ENCODE measurements at places on chromosomes 6 and 20.

GRCh38 chr6:15473741-15474161, 189.1 kb downstream of the DTNBP1 start:
- DNase-seq, result peak; percentile 78

- no peak for DNase-seq
Measured at GRCh38 chr6:112139052-112139451, 51.7 kb downstream of the FAM229B start.

- DNase-seq, result no peak
Measured at GRCh38 chr20:62208061-62208794, 11.8 kb downstream of the HRH3 start.

DNA sequence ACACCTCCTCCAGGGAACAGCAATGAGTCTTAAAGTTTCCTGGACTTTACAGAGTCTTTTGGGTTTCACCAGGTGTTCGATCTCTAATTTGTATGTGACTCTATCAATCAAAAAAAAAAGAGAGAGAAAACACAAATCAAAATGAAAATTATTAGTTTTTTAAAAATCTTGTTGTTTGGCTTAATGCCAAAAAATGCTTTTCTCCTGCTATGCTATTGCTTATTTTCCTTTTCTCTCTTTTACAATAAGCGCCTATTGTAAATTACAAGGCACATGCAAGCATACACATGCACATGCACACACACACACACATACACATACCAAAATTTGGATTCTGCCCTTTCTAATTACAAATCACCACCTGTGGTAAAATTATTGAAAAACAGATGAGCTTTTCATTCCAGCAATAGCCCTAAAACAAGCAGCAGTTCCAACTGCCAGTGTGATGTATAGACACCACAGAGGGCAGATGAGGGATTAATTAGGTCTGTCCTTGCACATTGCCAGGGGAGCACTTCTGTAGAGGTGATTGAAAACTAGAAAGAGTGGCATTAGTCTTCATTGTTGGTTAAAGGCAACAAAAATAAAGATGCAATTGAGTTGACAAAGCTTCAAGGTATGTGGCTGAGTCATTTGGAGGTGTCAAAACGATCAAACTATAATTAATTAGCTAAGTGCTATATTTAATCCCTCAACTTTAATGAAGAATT, 631.7 kb downstream of the TFAP2B start:
- DNase-seq, result no peak

- DNase-seq, result peak; percentile 51
Measured at GRCh38 chr6:52610745-52611355, 34.0 kb upstream of the TRAM2 start.

GRCh38 chr6:140316966-140317365, 942.5 kb upstream of the CITED2 start:
- DNase-seq, result no peak

- DNase-seq, result no peak
Measured at GRCh38 chr6:2186516-2186915, 58.9 kb downstream of the GMDS start.

DNA sequence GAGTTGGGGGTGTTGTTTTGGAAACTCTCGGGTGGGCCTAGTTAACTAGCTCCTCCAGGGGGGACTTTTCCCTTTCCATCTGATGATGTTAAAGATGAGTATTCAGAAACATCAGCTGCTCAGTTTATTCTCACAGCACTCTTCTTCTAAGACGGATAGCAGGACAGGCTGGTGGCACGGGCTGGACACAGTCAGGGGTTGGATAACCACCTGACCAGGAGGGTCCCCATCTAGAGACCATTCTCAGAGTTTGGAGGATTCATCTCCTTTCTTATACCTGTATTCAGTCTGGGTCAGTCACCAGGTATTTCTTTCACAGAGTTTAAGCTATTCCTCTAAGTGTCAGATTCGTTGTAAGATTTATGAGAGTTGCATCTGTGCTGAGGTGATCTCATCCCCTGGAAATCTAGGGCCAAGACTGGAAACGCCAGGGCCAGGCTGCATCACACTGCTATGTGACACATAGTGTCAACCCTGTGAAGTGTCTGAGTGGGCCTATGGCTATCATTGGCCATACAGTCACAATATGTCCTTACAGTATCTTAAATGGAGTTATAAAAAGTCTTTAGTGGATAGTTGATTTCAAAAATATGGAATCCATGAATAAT, 111.7 kb downstream of the FAM50B start:
- no peak for DNase-seq

DNA sequence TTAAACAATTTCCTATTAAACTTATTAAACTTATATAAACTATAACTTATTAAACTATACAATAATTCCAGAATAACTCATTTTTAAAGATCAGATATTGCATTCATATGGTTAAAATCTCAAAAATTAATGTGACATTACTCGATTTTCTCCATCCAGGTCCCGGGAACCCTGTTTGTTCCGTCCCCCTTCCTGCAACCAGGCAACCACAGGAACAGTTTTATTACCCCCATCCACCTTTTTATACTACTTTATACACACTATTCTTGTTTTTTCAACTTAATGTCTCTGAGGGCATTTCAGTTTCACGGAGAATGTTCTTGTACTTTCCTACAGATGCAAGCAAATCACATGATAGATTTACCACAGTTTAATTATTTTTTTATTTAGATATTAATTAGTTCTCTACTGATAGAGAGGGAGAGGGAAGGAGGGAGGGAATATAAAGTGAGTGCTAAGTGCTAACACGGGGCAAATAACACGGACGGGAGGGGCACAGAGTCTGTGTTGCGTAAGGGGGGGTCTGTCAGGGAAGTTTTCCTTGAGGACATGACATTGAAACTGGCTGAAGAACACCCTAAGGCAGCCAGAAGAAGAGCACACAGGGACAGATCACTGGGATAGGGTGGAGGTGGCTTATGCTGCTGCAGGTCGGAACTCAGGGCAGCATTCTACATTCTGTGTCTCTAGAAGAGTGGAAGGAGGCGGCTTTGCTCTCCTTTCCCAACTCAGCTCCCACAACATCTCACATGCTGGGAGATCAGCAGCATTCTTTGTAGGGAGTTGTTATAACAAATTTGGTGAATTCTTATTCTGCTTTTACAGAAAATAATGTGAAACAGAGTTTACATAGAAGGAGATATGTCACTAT, 225.2 kb downstream of the FOXC1 start:
- no peak for DNase-seq

- no peak for DNase-seq
Measured at GRCh38 chr20:58755062-58755697, 62.6 kb downstream of the NPEPL1 start.

- DNase-seq, result no peak
Measured at GRCh38 chr20:40274912-40275533, 414.0 kb downstream of the MAFB start.

DNA sequence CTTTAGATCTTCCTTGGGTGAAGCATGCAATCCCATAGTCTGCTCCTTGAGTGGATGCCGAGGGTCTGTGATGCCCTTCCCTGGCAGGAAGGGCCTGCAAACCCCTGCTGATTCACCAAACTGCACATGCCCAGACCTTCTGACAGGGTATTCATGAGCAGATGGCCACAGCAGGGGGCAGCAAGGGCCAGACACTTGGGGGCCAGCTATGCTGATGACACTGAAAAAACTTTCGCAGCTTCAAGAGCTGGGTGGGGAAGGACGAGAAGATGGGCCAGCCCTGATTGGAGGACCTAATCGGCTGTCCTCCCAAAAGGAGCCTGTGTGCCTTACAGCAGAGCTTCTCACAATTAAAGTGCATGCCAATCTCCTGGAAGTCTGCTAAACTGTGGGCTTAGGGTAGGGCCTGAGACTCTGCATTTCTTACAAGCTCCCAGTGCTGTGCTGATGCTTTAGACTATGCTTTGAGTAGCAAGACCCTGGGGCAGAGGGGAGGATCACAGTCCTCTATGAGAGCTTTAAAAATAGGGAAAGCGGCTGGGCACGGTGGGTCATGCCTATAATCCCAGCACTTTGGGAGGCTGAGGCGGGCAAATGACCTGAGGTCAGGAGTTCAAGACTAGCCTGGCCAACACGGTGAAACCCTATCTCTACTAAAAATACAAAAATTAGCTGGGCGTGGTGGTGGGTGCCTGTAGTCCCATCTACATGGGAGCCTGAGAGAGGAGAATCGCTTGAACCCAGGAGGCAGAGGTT, 15.2 kb upstream of the GDAP1L1 start:
- DNase-seq, result peak; percentile 9

DNA sequence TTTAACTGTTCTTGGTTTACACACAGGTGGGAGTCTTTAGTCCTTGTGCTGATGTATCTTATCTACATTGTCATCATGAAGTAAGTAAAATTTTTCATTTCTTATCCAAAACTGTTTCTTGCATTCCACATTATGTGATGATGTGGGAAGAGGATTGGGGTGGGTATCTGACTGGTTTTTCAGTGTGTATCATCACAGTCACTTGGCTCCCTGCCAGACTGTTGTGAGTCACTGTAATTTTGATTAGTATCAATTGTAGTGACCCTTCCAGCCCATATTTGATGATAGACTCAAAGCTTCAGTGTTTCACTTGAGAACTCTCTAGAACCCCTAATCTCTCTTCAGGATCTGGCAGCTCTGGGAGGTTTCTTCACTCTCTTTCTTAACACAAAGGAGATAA, 84.5 kb upstream of the RIN2 start:
- DNase-seq, result no peak

DNA sequence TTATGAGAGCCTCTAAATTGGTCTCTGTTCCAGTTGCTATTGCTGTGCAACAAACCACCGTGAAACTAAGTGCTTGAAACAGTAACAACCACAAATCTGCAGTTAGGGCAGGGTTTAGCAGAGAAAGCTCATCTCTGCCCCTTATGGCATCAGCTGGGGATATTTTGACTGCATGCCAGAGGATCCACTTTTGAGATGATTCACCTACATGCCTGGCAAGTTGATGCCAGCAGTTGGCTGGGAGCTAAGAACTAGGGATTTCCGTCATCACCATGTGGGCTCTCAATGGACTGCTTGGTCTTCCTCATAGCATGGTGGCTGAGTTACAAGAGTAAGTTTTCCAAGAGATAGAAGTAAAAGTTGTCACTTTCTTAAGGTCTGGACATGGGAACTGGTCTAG, 35.1 kb downstream of the PLCB4 start:
- DNase-seq, result no peak

DNA sequence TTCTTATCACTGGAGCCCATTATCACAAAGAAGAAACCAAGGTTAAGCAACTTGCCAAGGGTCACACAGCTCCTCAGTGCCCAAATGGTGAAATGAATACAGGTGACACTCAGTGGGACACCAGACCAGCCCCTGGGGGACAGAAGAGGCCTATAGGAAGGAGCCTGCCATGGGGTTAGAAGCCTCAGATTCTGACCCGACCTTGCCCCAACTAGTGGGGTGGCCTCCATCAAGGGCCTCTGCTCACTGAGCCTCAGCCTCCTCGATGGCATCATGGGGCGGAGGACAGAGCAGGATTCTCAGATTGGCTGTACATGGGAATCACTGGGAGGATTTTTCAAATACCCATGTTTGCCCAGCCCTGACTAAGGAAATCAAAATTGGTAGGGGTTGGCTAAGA, 47.6 kb downstream of the MRPL14 start:
- no peak for DNase-seq

GRCh38 chr20:62805711-62806382, 1.2 kb downstream of the OGFR start:
- DNase-seq, result no peak

DNA sequence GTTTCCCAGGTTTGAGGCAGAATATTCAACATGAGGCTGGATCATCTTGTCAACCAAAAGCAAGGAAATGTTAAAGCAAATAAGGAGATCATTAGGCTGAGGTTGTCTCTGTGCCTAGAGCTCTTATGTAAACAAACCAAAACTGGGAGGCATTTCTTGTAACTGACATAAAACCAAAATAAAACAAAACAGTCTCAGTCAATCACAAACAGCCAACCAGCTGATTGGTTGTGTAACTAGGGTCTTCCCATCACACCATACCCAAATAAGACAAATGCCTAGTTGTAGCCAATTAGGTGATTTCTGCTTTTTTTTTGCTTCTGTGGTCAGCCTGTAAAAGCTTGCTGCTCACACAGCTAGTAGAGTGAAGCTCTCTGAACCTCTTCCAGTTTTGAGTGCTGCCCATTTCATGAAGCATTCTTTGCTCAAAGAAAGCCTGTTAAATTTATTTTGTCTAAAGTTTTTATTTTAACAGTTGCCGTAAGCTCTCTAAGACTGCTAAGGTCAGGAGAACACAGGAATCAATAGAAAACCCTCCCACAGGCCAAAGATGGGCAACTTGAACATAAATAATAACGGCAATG, 8.9 kb upstream of the FITM2 start:
- DNase-seq, result no peak

DNA sequence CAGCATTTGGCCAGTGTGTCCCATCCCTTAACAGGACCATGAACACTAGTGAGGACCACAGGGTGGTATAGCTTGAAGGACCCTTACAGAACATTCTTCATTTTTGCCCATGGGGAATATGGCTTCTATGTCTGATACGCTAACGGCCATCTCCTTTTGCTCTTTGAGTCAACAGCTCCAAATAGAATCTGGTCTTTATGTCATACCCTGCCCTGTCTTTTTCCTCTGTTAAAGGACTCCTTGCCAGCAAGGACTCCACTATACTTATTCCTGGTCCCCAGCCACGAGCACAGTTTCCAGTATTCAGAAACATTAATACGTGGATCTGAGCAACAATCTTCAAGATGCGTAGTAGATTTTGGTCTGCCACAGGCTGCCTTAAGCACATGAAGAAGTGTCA, 22.5 kb downstream of the SERPINB1 start:
- no peak for DNase-seq

GRCh38 chr20:54619181-54619580, 143.8 kb downstream of the DOK5 start:
- no peak for DNase-seq

DNA sequence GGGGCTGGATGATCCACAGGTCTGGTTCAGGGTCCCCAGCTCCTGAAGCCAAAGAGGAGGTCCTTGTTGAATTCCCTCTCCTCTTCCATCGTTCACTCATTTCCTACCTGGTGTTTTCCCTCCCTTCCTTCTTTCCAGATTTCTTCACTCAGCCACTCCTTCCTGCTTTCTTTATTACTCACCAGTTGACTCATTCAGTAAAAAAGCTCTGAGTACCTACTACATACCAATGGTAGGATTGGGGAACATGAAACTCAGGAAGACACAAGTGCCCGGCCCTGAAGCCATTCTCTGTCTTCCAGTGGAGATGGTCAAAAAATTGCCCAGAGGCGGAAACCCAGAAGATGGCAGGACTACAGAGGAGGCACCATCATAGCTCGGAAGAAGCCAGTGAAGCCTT, 11.9 kb upstream of the NSFL1C start:
- DNase-seq, result peak; percentile 44

DNA sequence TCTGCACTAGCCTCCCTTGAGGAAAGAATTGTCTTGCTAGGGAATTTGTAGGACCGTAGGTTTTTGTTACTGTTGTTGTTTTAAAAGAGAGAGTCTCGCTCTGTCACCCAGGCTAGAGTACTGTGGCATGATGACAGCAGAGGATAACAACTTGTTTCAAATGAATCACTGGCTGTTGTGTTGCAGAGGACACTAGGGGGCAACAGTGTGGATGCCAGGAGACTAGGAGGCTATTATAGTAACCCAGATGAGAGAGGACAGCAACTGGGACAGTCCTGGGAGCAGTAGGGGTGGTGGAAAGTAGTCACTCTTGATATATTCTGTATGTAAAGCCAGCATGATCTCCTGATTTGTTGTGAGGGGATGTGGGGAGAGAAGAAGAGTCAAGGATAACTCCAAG, 41.8 kb upstream of the LAMA4 start:
- peak; percentile 74 for DNase-seq

Data from choroid plexus epithelial cell (primary cell).